ENCODE measurements at places on chromosomes 1 and 21. TPM values are rescaled to one million over a fixed set of nuclear protein-coding genes. Genes with fewer than 3 reads are reported as not detected.

The ISG20L2 gene
- 18.0 TPM for total RNA-seq

The LMOD1 gene
- 31.4 TPM for total RNA-seq

GRCh38 chr1:19044471-19044870 is 88.0 kb upstream of the IFFO2 start:
- H3K36me3 ChIP-seq, result no peaks in the 10 kb centered on the region
- H3K27ac ChIP-seq, result no peak overlapping the region
- no peak for DNase-seq
- no peaks in the 10 kb centered on the region for H3K4me1 ChIP-seq
- H3K4me3 ChIP-seq, result no peak overlapping the region
- peaks cover 5% of the 10 kb centered on the region for H3K27me3 ChIP-seq

- no peak for DNase-seq
- H3K36me3 ChIP-seq, result peaks cover 22% of the 10 kb centered on the region
These were observed 40.1 kb downstream of the SORT1 start for GRCh38 chr1:109357616-109358015.

- H3K27ac ChIP-seq, result peak overlapping the region; percentile 84
- no peaks in the 10 kb centered on the region for H3K4me1 ChIP-seq
- no peak for DNase-seq
- H3K36me3 ChIP-seq, result no peaks in the 10 kb centered on the region
- no peaks in the 10 kb centered on the region for H3K27me3 ChIP-seq
These were observed 16.2 kb upstream of the PDXK start for GRCh38 chr21:43702785-43703034.

DNA sequence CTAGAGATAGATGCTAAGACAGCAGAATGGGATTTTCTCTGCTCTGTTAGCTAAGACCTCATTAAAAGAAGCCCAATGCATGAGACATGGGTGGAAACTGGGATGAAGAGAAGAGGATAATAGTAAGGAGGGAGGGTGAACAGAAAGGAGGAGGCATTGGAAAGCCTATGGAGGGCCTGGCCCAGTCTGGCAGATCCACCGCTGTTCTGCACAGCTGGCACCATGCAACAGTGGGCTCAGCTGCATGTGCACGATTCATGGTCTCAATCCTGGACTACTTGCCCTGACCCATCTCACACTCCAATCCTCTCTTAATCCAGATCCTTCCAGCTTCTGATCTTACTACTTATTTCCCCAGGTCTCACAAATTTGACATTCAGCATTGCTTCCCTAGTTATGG is 2.2 kb downstream of the PHC2 start:
- peak overlapping the region; percentile 53 for H3K27ac ChIP-seq
- no peaks in the 10 kb centered on the region for H3K27me3 ChIP-seq
- H3K36me3 ChIP-seq, result no peaks in the 10 kb centered on the region
- H3K4me3 ChIP-seq, result no peak overlapping the region
- H3K4me1 ChIP-seq, result no peaks in the 10 kb centered on the region
- DNase-seq, result no peak
